ENCODE measurements at places on chromosomes 12 and 14.
A peak's percentile ranks its signal among the peaks of the same experiment; 100 is the strongest.

- no peak for DNase-seq
These were observed 193.0 kb downstream of the C12orf50 start for GRCh38 chr12:87836190-87836589.

- DNase-seq: no peak
These were observed 17.0 kb downstream of the TPCN1 start for GRCh38 chr12:113238309-113238708.

DNA sequence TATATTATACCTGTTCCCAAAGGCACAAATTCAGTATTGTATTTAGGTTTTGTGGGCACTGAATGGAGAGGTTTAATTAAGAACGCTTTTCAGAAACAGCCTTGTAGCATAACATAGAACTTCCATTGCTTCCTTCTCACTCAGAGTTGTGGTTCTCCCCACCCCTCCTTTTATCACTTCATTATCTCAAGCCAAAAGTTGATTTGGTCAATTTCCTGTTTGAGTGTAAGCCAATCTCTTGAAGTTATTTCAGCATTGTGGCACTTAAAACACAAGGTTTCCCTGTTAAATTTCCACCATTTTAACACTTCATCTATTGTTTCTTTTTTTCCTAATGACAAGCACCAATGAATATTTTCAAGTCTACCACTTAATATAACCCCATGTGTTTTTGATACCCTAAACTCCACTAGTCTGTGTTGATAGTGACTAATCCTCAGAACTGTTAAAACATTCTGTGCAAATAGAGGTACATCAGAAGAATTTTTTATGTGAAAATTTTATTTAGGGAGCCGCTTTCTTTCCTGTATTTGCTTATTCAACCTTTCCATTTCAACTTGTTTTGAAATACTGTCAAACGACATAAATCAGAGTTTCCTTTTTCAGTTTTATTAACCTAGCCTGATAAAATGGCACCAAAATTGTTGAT is 340.1 kb downstream of the BCAT1 start:
- no peak for DNase-seq

GRCh38 chr12:92439420-92439805 is 263.4 kb upstream of the PLEKHG7 start:
- DNase-seq: no peak

- no peak for DNase-seq
These were observed 45.8 kb downstream of the ATL1 start for GRCh38 chr14:50605766-50606165.

DNA sequence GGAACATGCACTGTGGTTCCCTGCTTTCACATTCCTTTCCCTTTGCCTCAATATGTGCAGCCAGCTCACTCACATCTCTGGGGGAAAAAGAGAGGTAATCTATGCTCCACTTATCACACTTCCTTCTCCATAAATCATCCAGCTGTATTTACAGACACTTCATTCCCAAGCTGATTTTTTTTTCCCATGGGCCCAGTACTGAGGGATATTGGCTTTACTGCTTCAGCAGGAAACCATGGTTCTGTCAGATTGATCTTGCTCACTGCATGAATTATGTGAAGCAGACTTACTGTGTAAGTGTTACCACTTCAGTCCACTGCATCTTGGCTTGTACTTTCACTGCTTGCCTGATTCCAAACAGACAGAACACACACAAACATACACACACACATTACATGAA is 555.6 kb downstream of the CCER1 start:
- no peak for DNase-seq

GRCh38 chr14:78202976-78203375 is 32.8 kb downstream of the NRXN3 start:
- no peak for DNase-seq

DNA sequence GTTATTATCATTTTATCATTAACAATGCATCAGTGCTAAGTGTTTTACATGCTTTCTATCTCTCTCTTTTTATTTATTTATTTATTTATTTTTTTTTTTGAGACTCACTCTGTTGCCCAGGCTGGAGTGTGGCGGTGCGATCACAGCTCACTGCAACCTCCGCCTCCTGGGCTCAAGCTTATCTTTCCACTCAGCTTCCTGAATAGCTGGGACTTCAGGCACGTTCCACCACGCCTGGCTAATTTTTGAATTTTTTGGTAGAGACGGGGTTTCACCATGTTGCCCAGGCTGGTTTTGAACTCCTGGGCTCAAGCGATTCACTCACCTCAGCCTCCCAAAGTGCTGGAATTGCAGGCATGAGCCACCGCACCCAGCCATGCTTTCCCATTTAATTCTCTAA is 3.9 kb upstream of the BTG1 start:
- DNase-seq: no peak

GRCh38 chr14:66606826-66607225 is 98.9 kb downstream of the GPHN start:
- no peak for DNase-seq

DNA sequence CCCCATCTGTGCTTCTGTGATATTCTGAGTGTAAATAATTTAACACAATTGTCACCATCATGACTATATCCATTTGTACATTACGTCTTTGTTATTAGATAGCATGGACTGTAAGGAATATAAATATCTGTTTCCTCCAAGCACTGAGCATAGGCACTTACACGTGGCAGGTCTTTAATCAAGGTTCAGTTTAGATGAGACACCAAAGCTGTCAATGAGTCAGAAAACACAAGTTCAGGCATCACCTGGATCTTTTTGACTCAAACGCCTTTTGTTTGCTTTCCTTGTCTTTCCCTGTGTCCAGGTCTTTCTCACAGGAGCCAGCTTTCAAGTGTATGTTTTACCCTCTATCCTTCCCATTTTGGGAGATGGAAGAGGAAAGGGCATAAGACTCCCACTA is 163.2 kb upstream of the CCDC198 start:
- DNase-seq: no peak

GRCh38 chr12:3523058-3523457 is 32.1 kb downstream of the PRMT8 start:
- no peak for DNase-seq

- DNase-seq: no peak
These were observed 157.5 kb upstream of the HIF1A start for GRCh38 chr14:61537563-61538463.

DNA sequence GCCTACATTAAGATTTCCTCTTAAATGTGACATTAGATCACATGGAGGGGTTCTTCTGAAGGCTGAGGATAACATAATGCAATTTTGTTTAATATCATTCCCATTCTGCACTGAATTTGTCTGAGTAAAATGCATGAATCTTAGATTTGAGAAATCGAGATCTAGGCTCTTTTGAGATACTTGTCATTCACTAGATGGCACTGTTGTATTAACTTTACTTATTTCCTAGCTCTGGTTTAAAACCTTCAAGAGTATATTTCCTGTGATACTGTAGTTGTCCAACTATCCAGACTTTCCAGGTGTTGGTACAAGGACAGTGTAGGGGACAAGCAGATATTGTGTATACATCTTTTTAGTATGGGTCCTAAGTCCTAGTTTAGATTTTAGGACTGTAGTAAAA is 91.7 kb upstream of the SEL1L start:
- DNase-seq: no peak

- no peak for DNase-seq
These were observed 22.9 kb downstream of the FBXW8 start for GRCh38 chr12:116933512-116934246.

- no peak for DNase-seq
These were observed 24.9 kb downstream of the TCTN1 start for GRCh38 chr12:110638796-110639195.

DNA sequence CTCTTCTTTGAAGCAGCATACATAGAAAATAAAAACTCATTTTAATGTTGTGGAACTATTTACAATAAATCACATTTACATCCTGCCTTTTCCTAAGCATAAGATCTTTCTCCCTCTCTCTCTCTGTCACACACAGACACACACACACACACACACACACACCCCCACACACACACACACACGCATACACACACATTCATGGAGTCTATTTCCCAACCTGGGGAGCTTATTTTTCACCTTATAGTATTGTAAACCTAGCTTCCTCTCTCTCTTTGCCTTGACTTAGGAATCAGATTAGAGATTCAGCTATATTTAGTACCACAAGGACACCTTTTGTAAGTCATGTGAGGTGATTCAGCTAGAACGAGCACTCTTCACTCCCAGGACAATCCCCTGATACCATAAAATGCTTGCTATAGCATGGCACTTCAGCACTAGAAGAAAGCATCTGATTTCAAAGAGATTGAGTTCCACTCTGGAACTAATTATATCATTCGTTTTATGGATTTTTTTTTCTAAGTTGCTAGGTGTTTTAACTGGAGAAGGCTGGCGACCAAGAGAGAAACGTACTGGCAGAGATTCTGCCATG is 23.6 kb downstream of the TMEM30B start:
- DNase-seq: no peak

- no peak for DNase-seq
These were observed 1.2 kb downstream of the DYRK2 start for GRCh38 chr12:67649570-67650387.

DNA sequence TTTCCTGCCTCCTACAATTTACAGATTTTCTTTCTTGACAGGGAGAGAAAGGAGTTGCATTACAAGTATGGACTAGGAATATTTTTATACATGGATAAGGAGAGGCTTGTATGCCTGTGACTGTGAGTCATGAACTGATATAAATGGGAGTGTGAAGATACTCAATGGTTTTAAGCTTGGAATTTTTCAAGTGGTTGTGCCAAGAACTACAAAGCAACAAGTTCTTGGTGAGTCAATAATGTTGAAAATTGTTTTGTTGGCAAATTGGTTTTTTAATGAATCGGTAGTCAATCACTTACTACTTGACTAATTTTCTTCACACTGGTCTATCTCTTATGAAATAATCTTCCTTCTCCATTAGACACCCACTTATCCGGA is 58.9 kb upstream of the HMGA2 start:
- DNase-seq: no peak

DNA sequence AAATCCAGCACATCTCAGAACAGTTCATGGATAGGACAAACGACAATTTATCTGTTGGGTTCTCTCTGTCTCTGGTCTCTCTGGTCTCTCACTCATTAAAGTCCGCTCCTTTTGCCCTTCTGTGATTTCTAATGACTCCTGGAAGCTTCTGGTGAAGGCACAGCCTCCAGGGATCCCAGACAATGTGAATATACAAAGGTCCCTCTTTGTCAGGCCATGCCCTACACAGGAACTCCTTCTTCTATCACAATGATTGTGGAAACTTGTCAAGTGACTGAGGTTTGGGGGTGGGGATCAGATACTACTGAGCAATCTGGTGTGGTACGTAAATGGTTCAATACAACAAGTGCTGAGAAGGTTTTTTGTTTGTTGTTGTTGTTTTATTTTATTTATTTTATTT is 42.7 kb upstream of the CDK17 start:
- no peak for DNase-seq

GRCh38 chr12:62789851-62790250 is 145.1 kb downstream of the PPM1H start:
- DNase-seq: no peak

GRCh38 chr12:69330475-69331473 is 17.4 kb upstream of the LYZ start:
- DNase-seq: peak; percentile 20

DNA sequence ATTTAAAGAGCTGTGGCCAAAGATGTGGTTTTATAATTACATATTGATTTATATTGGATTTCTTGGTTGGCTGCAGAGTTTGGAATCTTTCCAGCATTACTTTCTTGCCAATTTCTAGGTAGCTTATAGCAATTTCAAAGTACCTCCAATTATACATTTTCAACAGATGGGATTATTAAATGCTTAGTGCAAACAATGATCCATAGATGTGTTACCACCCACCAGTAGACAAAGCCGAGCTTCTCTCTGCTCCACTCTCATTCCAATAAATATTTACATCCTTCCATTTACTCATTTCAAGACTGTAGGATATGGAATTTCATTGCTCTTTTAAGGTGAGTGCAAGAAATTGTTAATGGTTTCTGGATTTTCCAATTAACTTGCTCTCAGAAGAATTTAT is 21.6 kb upstream of the TMCC3 start:
- DNase-seq: no peak

- no peak for DNase-seq
These were observed 10.7 kb downstream of the PRH1 start for GRCh38 chr12:10873378-10873777.

GRCh38 chr12:8644345-8645248 is 18.0 kb downstream of the MFAP5 start:
- DNase-seq: peak; percentile 6

- no peak for DNase-seq
These were observed 319.4 kb downstream of the EGLN3 start for GRCh38 chr14:33631441-33631840.

DNA sequence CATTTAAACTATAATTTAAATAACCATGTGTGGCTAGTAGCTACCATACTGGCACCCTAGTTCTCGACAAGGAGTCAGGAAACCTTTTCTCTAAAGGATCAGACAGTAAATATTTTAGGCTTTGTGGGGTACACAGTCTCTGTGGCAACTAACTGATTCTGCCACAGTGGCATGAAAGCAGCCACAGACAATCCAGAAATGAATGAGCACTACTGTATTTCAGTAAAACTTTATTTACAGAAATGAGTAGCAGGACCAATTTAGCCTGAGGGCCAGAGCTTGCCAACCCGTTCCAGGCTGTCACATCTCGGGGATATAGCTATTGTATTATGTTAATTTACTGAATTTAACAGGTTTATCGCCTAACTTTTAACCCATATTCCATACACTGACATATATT is 278.7 kb downstream of the ITPR2 start:
- DNase-seq: no peak

- no peak for DNase-seq
These were observed 26.1 kb downstream of the KRT8 start for GRCh38 chr12:52878507-52879393.

GRCh38 chr14:60008042-60008441 is 83.7 kb upstream of the PCNX4 start:
- DNase-seq: no peak

DNA sequence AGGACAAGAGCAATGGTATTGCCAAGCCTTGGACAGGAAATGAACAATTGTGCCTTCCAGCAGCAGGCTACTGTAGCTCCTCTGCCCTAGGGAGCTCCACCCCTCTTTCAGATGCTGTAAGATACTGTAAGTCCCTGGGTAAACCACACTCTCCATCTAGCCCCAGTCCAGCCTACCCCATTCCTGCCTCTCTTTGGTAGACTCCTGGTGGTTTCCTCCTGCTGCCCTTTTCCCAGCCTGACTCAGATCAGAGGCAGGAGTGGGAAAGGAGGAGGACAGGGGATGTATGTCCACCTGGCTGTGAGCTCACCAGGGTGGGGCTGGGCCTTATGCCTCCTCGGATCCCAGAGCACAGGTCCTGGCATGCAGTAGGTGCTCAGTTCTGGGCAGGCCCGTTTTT is 174.6 kb downstream of the ESRRB start:
- no peak for DNase-seq

- DNase-seq: no peak
These were observed 35.7 kb downstream of the NRDE2 start for GRCh38 chr14:90295870-90296516.

- DNase-seq: no peak
These were observed 67.8 kb upstream of the TMCC3 start for GRCh38 chr12:94718114-94718513.

GRCh38 chr12:49121047-49121696 is 10.0 kb downstream of the TUBA1B start:
- no peak for DNase-seq

GRCh38 chr12:93785249-93786010 is 108.3 kb downstream of the CRADD start:
- DNase-seq: no peak
